ENCODE measurements at places on chromosomes 12 and 14. TPM values are rescaled to one million over a fixed set of nuclear protein-coding genes. Genes with fewer than 3 reads are reported as not detected.

LRTM2 gene
- not detected for total RNA-seq

TUBA1A gene
- 11.5 TPM for total RNA-seq

PRB2 gene
- not detected for total RNA-seq

EIF2S3B gene
- 4.8 TPM for total RNA-seq

SMCO3 gene
- total RNA-seq: not detected

FSCB gene
- total RNA-seq: not detected

RASSF9 gene
- 3.0 TPM for total RNA-seq

TSHR gene
- not detected for total RNA-seq

CLEC4E gene
- total RNA-seq: not detected

P2RX7 gene
- not detected for total RNA-seq

CLEC9A gene
- total RNA-seq: not detected

C12orf60 gene
- 0.95 TPM for total RNA-seq

GUCY2C gene
- total RNA-seq: not detected

MFAP5 gene
- not detected for total RNA-seq

TMEM30B gene
- 79.2 TPM for total RNA-seq

SIX4 gene
- 22.8 TPM for total RNA-seq

DEPDC4 gene
- 1.9 TPM for total RNA-seq

PSME1 gene
- 289 TPM for total RNA-seq

ANO2 gene
- total RNA-seq: not detected

HRK gene
- 0.12 TPM for total RNA-seq

CIROP gene
- not detected for total RNA-seq

PRH2 gene
- not detected for total RNA-seq

Data from Calu3 (cell line).